ENCODE measurements at places on chromosomes 6 and 20. TPM values are rescaled to one million over a fixed set of nuclear protein-coding genes. Genes with fewer than 3 reads are reported as not detected.

- DNase-seq = no peak
Observed at GRCh38 chr6:138607478-138608433, 108.5 kb upstream of the NHSL1 start.

The MCCD1 gene
- total RNA-seq = not detected

GRCh38 chr6:144952456-144953240 lies 667.5 kb downstream of the UTRN start:
- no peak for DNase-seq

GRCh38 chr6:31272436-31272835 lies 544 bp upstream of the HLA-C start:
- DNase-seq = no peak

The SLC22A7 gene
- total RNA-seq = not detected

DNA sequence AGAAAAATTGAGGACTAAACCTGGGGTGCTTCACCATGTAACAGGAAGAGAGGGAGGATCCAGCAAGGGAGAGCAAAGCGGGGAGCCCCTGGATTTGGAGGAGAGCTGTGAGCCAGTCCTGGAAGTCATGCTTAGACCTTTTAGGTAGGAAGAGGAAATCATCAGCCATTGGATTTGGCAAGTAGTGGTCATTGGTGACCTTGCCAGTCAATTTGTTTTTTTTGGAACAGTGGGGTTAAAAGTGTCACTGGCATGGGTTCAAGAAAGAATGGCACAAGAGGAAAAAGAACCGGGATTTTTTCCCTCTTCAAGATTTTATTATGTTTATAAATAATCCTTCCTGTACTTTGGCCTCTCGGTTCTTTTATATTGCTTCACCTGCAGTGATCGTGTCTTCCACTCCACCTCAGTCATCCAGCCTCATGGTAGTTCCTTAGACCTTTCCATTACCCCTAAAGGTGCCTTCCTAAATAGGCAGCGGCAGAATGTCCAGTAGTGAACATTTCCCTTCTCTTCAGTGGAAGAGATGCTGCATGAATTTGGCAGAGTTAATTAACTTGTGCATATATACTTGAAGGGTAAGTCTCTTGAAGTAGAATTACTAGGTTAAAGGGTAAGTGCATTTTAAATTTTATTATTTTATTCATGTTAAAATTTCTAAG lies 124.7 kb downstream of the QKI start:
- no peak for DNase-seq

The RIN2 gene
- total RNA-seq = 13.7 TPM

DNA sequence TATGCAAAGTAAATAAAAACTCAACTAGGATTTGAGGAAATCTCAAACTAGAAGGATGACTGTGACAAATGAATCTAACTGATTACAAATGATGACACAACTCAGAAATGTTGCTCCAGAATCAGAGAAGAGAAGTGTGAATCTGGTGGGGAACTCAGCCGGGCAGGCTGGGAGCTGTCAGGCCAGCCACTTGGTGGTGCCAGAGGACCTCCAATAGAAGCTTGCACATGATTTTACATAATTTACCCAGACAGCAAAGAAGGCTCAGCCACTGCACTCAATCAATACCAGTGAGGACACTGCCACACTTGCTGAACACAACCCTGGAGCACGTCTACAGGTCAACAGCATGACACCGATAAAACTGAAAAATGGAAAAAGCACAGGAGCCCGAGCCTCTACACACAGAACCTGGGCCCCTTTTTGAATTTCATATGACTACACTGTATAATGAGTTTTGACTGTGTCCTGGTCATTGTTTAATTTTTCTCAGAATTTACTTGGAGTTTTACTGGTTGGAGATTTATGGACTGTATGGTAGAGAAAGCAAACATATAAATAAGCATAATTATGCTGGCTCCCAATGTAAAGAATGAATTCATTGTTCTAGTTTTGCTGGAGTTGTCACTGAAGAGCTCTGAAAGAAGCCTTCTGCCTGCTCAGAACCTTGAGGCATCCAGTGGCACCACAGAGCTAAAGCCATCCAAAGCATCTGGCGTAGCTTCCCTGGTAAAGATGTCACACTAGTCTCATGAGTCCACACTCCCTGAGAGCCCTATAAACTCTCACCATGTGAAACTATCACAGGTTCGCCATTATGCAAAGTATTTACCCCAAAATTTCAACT lies 296.5 kb downstream of the THBS2 start:
- peak; percentile 57 for DNase-seq

GRCh38 chr20:45842169-45842812 lies 8.7 kb downstream of the SNX21 start:
- DNase-seq = no peak

GRCh38 chr6:139540276-139540675 lies 165.8 kb upstream of the CITED2 start:
- peak; percentile 48 for DNase-seq

- DNase-seq = peak; percentile 41
Observed at GRCh38 chr6:20038410-20039204, 173.7 kb downstream of the MBOAT1 start.

- no peak for DNase-seq
Observed at GRCh38 chr20:9075264-9076095, 6.6 kb downstream of the PLCB4 start.

Data from H4 (cell line).